CD8-positive, alpha-beta memory T cell (primary cell): ENCODE measurements at places on chromosomes 1 and 21. TPM values are rescaled to one million over a fixed set of nuclear protein-coding genes. Genes with fewer than 3 reads are reported as not detected.

CTSK gene
- total RNA-seq: 2.1 TPM

SNAP47 gene
- total RNA-seq: 27.0 TPM

DNA sequence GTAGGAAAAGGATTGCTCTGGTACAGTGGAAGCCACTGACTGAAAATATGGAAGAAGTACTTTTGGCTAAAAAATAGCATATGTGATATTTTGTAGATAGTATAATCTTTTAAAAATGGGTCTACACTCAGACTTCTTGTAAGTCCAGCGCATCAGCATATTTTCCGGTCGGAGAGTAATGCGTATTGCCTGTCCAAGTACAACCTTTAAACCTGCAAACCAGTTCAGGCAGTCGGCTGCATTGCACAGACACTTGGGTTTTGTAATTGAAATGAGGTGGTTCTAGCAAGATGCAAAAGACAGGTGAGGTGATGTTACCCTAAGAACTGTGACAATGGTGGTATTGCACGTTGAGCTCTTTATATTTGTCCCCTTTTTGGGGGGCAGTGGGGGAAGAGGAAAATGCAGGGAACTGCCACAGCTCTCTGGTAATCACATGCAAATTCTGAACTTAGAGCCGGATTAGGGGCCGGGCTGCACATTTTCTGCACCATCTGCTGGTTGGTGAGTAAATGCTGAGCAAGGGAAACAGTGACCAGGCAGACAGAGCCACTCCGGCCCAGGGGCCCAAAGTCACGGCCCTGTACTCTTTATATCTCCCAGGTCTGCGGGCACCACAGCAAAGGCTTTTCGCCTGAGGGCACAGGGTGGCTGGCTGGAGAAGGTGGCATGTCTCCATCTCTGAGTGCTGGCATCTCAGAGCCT, 2.3 kb downstream of the GPR137B start:
- DNase-seq: no peak
- peaks cover 26% of the 10 kb centered on the region for H3K4me1 ChIP-seq
- no peak overlapping the region for H3K4me3 ChIP-seq

GRCh38 chr1:221810406-221810805, 68.5 kb upstream of the DUSP10 start:
- no peaks in the 10 kb centered on the region for H3K27me3 ChIP-seq
- peaks cover 11% of the 10 kb centered on the region for H3K4me1 ChIP-seq
- DNase-seq: no peak
- no peak overlapping the region for H3K27ac ChIP-seq

GRCh38 chr1:157371826-157372225, 180.5 kb downstream of the FCRL5 start:
- H3K4me3 ChIP-seq: no peak overlapping the region
- H3K27ac ChIP-seq: no peak overlapping the region
- DNase-seq: no peak
- H3K36me3 ChIP-seq: no peaks in the 10 kb centered on the region
- H3K27me3 ChIP-seq: peaks cover under 1% of the 10 kb centered on the region
